CD8-positive, alpha-beta memory T cell (primary cell): ENCODE measurements at places on chromosomes 5 and 9. TPM values are rescaled to one million over a fixed set of nuclear protein-coding genes. Genes with fewer than 3 reads are reported as not detected.

GLRA1 gene
- not detected for polyA plus RNA-seq

OMD gene
- polyA plus RNA-seq = not detected

RGS7BP gene
- 0.40 TPM for polyA plus RNA-seq

SLC45A2 gene
- not detected for polyA plus RNA-seq

ANKRD18B gene
- not detected for polyA plus RNA-seq

PLAC8L1 gene
- not detected for polyA plus RNA-seq

DBH gene
- polyA plus RNA-seq = not detected

GGTA1 gene
- not detected for polyA plus RNA-seq

RASGEF1C gene
- polyA plus RNA-seq = not detected

DNA sequence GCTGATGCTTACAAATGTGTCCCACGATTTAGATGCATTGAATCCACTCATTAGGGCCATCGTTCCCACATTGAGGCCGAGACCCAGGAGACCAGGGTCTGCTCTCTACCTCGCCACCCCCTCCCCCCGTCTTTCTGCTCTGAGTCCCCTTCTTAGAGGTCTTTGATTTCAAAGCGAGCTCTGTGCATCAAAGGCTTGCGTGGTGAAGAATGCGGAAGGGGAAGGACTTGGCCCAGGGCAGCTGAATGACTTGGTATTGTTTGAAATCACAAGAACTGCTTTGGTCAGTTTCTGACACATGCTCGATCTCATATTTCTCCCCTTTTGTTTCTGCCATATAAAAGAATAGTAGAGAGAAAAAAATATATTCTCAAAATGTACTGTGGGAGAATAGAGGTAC is 78.3 kb upstream of the IRX1 start:
- no peaks in the 10 kb centered on the region for H3K36me3 ChIP-seq
- H3K27me3 ChIP-seq = no peaks in the 10 kb centered on the region
- no peak overlapping the region for H3K27ac ChIP-seq
- no peaks in the 10 kb centered on the region for H3K4me1 ChIP-seq
- H3K4me3 ChIP-seq = no peak overlapping the region
- no peak for DNase-seq

DNA sequence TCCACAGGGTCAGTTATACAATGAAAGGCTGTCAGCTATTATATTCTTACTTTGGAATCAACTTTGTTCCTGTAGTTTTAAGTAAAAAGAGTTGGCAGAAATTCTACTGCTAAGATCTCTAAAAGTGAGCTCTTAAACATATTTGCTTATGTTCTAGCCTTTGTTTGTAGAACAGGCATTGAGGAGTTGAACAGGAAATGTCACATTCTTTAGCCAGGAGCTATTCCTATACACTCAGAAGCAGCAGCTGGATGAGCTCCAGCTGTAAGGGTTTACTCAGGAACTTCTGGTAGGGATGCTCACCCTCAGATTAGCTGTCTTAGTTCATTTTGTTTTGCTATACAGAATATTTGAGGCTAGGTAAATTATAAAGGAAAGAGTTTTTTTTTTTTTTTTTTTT is 22.4 kb upstream of the SPINK14 start:
- no peaks in the 10 kb centered on the region for H3K4me1 ChIP-seq
- no peaks in the 10 kb centered on the region for H3K36me3 ChIP-seq
- no peak overlapping the region for H3K27ac ChIP-seq

GRCh38 chr9:125919565-125919964 is 172.4 kb downstream of the PBX3 start:
- H3K4me3 ChIP-seq = no peak overlapping the region
- no peak for DNase-seq
- no peak overlapping the region for H3K27ac ChIP-seq
- no peaks in the 10 kb centered on the region for H3K36me3 ChIP-seq
- no peaks in the 10 kb centered on the region for H3K27me3 ChIP-seq
- no peaks in the 10 kb centered on the region for H3K4me1 ChIP-seq

- H3K36me3 ChIP-seq = no peaks in the 10 kb centered on the region
- no peaks in the 10 kb centered on the region for H3K27me3 ChIP-seq
- no peaks in the 10 kb centered on the region for H3K4me1 ChIP-seq
- no peak overlapping the region for H3K4me3 ChIP-seq
- no peak overlapping the region for H3K27ac ChIP-seq
Observed at GRCh38 chr9:80699511-80699998, 989.8 kb downstream of the TLE1 start.

- DNase-seq = no peak
- no peak overlapping the region for H3K4me3 ChIP-seq
- no peak overlapping the region for H3K27ac ChIP-seq
- H3K36me3 ChIP-seq = no peaks in the 10 kb centered on the region
Observed at GRCh38 chr5:167594750-167595149, 696.7 kb upstream of the WWC1 start.

GRCh38 chr9:136052991-136053756 is 41.9 kb downstream of the NACC2 start:
- no peaks in the 10 kb centered on the region for H3K27me3 ChIP-seq
- no peak overlapping the region for H3K27ac ChIP-seq
- peaks cover 8% of the 10 kb centered on the region for H3K4me1 ChIP-seq
- no peak for DNase-seq

DNA sequence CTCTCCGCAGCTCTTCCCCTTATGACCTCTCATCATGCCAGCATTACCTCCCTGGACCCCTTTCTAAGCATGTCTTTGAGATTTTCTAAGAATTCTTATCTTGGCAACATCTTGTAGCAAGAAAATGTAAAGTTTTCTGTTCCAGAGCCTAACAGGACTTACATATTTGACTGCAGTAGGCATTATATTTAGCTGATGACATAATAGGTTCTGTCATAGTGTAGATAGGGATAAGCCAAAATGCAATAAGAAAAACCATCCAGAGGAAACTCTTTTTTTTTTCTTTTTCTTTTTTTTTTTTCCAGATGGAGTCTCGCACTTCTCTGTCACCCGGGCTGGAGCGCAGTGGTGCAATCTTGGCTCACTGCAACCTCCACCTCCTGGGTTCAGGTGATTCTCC is 20.7 kb upstream of the IL13 start:
- no peaks in the 10 kb centered on the region for H3K27me3 ChIP-seq
- H3K4me3 ChIP-seq = no peak overlapping the region
- H3K36me3 ChIP-seq = peaks cover 36% of the 10 kb centered on the region
- no peak for DNase-seq
- no peaks in the 10 kb centered on the region for H3K4me1 ChIP-seq

- H3K27ac ChIP-seq = no peak overlapping the region
- H3K36me3 ChIP-seq = no peaks in the 10 kb centered on the region
- no peak for DNase-seq
Observed at GRCh38 chr9:100488177-100488576, 15.2 kb downstream of the TMEFF1 start.

DNA sequence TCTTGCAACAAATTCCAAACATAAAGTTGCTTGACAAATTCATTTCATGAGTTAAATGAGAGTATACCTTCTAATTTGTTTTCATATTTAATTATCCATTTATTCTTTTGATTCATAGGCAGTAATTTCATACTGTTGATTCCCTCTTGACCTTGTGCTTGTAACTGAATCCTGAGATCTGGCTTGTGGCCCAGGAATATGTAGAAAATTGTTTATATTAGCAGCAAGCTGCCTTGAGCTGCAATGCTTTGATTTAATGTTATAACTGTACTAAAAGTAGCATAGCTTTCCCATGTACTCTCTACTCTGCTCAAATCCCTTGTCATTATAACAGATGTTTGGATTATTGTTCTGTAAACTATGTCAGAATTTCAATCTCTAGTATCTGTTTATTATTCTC is 780.7 kb downstream of the NR2F1-AS1 start:
- no peak for DNase-seq
- no peaks in the 10 kb centered on the region for H3K36me3 ChIP-seq
- H3K27ac ChIP-seq = no peak overlapping the region

- H3K27me3 ChIP-seq = no peaks in the 10 kb centered on the region
- no peak overlapping the region for H3K4me3 ChIP-seq
- no peak for DNase-seq
- no peaks in the 10 kb centered on the region for H3K36me3 ChIP-seq
- no peak overlapping the region for H3K27ac ChIP-seq
Observed at GRCh38 chr5:173857234-173857633, 30.9 kb upstream of the CPEB4 start.
